ENCODE measurements at places on chromosomes 4 and X.

- no peak for DNase-seq
Measured at GRCh38 chrX:54530357-54530900, 410 bp downstream of the GNL3L start.

- no peak for DNase-seq
Measured at GRCh38 chr4:148412460-148412994, 29.7 kb downstream of the NR3C2 start.

DNA sequence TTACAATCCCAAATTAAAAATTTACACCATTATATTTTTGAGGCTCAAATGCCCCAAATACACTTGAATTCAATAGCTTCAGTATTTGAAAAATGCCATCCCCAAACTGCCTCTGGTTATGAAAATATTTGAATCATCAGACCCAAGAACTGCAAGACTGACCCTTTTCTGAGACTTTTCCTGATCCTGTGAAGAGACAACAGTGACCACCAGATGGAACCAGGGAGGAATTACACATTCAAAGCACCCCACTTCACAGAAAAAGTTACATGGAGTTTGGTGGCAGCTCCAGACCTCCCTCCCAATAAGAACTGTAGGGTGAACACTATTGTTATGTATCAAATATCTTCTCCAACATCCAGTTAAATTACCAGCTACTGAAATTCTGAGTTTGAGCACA is 44.0 kb upstream of the SCD5 start:
- no peak for DNase-seq

DNA sequence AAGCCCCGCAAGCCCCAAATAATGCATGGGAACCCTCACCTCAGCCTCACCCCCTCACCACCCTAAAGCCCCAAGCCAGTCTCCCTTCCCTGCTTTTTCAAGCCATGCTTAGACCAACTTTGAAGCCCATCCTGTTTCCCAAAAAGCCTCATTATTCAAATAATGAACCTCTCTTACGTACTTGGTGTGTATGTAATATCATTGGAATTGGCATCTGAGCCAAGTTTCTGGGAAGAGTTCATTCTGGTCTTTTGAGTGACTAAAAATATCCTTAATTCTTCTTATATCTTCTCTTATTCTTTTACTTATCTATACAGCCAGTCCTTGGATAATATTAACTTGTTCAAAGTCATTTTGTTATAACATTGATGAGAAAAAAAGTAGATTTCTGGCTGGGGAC is 875.8 kb upstream of the SLIT2 start:
- no peak for DNase-seq

DNA sequence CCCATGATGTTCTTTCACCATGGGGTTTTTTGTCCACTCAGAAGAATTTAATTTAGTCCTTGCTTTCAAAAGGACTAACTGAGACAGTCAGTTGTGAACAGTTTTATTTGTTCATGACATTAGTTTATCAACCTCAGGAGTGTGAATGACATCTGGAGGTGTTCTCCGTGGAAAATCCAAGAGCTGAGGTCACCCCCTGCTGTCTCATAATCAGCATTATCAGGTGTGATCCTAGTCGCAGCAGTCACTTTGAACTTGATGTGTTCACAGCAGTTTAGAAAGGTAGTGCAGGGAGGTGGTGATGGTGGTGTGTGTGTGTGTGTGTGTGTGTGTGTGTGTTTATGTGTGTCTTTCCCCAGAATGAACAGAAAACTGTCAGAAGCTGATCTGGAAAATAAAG is 1760.8 kb upstream of the PCDH10 start:
- no peak for DNase-seq

GRCh38 chr4:81421346-81422218 is 50.1 kb downstream of the RASGEF1B start:
- no peak for DNase-seq

DNA sequence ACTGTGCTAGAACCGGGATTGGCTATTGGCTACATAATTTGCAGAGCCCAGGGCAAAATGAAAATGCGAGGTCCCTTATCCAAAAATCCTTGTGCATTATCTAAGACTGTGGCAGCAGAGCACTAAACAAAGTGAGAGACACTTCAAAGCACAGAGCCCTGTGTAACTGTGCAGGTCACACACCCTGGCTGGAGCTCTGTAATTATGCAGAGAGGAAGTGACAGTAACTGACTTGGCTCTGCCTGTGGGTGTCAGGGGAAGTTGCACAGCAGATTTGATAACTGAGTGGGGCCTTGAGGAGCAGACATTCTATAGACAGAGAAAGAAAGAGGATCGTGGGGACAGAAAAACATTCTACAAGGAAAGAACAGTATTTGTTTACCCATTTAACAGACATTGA is 173.5 kb upstream of the FMR1 start:
- no peak for DNase-seq

- no peak for DNase-seq
Measured at GRCh38 chr4:69823048-69823447, 36.9 kb downstream of the SULT1E1 start.
